ELF-1 (cell line): ENCODE measurements at places on chromosomes 3 and 15.

GRCh38 chr3:43587303-43587702 lies 34.5 kb downstream of the ANO10 start:
- no peak for DNase-seq

GRCh38 chr15:92095693-92096092 lies 242.2 kb downstream of the SLCO3A1 start:
- DNase-seq, result no peak

- DNase-seq, result no peak
Observed at GRCh38 chr15:34472947-34473346, 35.3 kb upstream of the GOLGA8A start.

GRCh38 chr3:148036331-148036876 lies 627.2 kb downstream of the ZIC1 start:
- no peak for DNase-seq

GRCh38 chr3:178085817-178086123 lies 450.5 kb upstream of the KCNMB2 start:
- no peak for DNase-seq

- no peak for DNase-seq
Observed at GRCh38 chr3:171526146-171526545, 65.9 kb upstream of the TNIK start.

DNA sequence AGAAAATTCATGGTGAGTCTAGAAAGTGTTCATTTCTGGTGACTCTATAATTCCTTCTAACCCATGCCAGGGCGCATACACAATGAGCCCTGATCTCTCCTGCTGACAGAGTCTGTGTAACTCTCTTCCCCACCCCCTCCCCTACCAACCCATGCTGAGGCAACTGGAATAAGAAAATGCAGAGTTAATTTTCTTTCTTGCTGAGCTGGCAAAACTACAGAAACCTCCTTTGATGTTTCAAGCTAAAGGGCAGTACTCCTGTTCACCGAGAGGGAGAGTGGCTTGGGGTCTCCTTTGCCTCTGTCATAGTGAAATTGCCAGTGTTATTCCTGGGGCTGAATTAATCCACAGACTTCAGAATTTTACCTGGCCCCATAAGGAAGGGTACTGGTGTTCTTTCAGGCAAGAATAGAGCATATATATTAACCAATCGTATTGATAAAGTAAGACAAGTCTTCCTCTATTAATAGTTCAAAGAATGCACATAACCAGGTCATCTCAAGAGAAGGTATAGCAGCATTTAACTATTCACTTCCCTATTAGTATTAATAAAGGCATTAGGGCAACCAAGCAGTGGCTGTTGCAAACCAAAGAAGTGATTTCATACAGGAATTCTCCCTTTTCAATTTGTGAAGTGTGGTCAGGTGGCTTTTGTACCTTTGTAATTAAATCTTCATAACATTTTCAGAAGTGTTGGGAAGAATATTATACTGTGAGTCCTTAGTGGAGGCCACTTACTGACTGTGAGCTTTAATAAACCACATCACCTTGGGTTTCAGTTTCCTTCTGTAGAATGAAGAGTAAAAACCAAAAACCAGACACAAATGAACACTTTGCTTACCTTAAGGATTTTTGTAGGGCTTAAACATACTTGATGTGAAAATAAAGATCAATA lies 4.1 kb downstream of the GAP43 start:
- peak; percentile 37 for DNase-seq

DNA sequence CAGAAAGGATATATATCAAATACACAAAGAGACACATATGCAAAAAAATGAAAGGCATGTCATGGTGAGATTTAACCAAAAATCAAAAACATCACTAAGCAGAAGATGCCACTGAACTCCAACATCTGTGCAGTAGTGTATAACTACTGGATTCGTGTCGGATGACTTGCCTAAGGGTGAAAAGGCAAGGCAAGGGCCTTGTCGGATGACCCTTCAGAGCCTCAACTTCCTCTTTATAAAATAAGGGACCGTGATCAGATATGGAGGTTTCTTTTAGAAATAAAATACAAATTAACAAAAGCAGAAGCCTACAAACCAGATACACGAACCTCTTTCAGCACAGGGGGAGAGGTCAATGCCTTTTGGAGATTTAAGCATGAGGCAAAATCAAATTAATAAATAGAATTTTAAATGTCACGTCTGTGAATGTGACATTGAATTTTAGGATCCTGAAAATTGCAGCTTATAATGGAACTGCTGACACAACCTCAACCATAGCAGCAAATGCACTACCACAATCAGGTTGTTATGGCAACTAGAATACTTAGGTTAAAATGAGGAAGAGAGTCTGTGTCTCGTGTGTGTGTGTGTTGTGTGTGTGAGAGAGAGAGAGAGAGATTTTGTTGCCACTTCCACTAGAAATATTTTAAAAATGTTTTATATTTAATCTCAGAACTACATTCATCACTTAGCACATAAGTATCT lies 8.3 kb upstream of the CHRM5 start:
- no peak for DNase-seq

- peak; percentile 55 for DNase-seq
Observed at GRCh38 chr3:32868719-32869512, 51.1 kb downstream of the TRIM71 start.

GRCh38 chr3:54882129-54882833 lies 45.6 kb downstream of the LRTM1 start:
- DNase-seq, result no peak

DNA sequence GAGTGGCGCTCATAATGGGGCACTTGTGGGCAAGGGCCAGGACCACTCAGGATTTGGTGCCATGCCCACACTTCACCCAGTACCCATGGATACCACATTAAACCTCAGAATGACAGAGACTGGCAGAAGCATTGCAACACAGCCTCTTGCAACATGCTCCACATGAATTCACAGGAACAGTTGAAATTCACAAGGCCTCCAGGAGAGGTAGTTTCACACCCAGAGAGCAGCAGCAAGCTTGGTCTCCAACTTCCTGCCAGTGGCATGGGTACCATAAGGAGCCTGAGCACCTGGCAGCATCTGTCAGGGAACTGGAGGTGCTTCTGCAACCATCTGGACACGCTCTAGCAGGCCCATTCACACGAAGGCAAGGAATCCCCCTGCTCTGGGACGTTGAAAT lies 101.0 kb downstream of the OSBPL10 start:
- no peak for DNase-seq

- no peak for DNase-seq
Observed at GRCh38 chr3:64824394-64824909, 136.7 kb upstream of the ADAMTS9 start.

GRCh38 chr3:196569003-196569516 lies 600 bp downstream of the FBXO45 start:
- peak; percentile 61 for DNase-seq

DNA sequence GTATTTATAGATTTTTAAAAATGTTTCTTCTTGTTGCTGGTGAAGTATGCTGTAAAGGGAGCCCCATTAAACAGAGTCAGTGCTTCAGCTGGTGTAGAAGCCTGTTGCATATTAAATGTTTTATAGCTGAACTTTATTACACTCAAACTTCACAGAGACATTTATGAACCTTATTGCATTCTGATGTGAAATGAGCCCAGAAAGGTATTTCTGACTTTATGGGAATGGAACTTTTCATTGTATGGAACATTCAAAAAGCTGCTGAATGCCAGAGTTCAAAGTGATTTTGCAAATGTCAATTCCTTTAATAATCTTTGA lies 329.3 kb upstream of the RASGRP1 start:
- DNase-seq, result no peak

GRCh38 chr3:140529096-140529495 lies 148.8 kb upstream of the TRIM42 start:
- peak; percentile 77 for DNase-seq

DNA sequence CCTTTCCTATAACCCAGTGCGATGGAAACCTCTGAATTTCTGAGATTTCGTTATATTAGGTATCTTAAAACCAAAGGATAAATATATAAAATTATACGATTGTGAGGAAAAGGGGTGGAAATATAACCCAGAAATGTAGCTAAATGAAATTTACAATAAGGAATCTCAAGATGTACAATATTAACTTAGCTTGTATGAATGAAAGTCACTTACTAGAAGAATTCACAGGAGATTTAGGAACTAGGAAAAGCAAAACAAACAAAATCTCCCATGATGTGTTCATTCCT lies 159.2 kb downstream of the USP13 start:
- DNase-seq, result no peak

- DNase-seq, result no peak
Observed at GRCh38 chr3:61414456-61414855, 146.9 kb upstream of the PTPRG start.

GRCh38 chr3:183439515-183439914 lies 11.1 kb upstream of the MCF2L2 start:
- DNase-seq, result no peak

- DNase-seq, result no peak
Observed at GRCh38 chr3:117610156-117610555, 900.6 kb downstream of the TUSC7 start.

DNA sequence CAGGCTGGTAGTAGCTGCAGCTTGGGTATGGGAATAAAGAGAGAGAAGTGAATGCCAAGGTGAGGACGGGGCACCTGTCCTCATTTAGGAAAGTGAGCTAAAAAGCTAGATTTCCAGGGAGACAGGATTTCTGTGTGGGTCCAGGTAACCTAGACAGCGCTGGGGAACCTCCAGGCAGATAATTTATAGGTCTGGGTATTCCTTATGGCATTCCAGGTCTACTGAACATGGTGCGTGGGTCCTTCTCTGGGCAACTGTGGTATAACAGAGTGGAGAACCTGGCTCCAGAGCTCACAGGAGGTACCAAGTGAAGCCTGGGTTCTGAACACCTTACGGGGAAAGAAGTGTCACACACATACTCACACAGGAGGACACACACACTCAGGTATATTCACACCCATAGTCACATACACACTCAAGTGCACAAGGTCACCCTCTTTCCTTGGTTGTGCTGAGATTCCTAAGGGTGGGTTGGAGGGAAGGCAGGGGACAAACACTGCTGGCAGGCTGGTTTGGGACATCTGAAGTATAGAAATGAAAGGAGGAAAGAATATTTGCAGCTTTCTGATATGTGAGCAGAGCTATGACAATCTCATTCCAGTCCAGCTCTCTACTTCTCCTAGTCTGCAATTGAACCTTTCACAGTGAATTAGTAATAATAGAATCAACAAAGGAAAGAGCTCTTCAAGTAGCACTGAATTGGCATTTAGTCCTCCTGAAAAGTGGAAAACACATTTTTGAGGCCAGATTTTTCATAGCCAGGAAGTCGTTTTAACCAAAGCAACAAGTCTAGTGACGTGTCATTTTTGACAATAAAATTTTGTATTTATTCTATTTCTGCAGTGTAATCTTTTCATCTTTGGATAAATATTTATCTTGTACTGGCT lies 37.4 kb upstream of the ITGA11 start:
- no peak for DNase-seq

DNA sequence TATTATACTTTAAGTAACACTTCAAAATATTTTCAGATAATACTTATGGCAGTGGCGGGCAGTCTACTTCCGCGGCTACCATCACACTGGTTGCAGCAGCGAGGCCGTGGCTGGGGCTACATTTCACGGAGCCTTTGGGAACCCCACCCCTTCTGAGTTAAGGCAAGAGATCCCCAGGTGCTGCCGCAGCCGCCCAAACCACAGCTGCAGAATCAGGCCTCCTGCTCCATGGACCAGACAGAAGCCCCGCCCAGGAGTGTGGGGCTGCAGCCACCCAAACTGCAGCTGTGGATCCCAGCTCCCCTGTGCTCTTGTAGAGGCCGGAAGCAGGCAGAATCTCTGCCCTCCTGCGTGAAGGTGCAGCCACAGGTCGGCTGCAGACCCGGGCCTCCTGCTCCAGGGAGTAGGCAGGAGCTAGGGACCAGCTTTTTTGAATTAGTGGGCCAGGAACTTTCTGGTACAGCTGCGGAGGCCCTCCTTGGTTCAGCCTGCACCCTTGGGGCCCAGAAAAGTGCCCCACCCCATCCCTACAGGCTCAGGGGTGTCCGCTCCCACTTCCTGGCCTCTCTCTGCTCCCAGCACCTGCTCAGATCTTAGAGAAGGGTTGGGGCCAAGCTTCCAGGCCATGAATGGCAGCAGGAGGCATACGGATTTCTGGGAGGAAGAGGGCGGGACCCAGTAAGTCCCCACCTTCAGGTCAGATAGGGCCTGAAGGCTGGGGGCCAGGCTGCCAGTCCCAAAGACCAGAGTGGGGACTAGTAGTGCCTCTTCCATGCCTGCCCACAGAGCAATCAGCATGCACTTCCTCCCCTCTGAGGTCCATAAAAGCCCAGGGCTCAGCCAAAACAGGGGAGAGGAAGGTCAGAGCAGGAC lies 1188.8 kb upstream of the CADM2 start:
- DNase-seq, result no peak

DNA sequence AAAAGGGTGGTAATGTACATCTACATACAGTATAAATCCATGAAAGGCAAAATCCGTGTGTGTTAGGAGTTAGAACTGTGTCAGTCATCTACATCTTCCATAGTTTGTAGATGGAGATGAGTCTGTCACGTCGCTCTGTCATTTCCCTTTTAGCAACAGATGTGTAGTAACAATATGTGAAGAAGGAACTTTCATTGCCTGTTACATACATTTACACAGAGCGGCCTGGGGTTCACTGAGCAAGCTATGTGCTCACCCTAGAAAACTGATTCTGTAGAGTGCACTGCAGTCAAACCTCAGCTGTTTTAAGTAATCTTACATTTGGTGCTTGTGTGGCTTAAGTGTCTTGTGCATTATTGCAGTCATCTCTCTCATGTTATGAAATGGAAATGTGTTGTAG lies 41.6 kb upstream of the AP3B2 start:
- no peak for DNase-seq

DNA sequence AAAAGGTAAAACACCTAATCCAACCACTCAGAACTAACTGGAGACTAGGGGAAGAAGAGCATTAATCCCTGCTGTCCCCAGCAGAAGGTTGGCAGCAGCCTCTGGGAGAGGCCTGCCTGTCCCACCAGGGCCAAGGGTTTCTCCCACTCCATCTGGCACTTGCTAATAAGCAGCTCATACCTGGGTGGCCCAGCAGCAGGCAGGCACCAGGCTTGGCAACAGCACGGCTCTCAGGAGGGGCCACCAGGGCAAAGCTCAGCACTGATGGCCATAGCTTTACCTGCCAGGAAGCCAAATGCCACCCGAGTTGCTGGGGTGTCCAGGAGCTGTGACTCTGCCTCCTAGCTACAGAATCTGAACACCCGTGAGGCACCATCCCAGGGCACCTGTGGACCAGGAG lies 58.3 kb downstream of the BOC start:
- DNase-seq, result no peak

- DNase-seq, result peak; percentile 44
Observed at GRCh38 chr15:91553196-91553854, 300.2 kb upstream of the SLCO3A1 start.

DNA sequence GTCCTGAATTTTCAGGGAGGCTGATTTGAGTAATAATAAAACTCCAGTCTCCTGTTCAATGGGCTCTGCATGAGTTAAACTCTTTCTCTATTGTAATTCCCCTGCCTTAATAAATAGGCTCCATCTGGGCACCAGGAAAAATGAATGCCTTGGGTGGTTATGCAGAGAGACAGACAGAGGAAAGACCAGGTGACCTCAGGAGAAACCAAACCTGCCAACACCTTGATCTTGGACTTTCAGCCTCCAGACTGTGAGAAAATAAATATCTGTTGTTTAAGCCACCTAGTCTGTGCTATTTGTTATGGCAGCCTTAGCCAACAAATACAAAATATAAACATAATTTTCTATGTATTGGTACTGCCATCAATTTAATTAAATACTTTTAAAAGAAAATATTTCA lies 64.8 kb upstream of the RAP2B start:
- no peak for DNase-seq

- DNase-seq, result no peak
Observed at GRCh38 chr3:177692304-177692975, 495.2 kb upstream of the TBL1XR1 start.
